LHCN-M2 (cell line): ENCODE measurements at places on chromosomes 1 and 21. TPM values are rescaled to one million over a fixed set of nuclear protein-coding genes. Genes with fewer than 3 reads are reported as not detected.
A peak's percentile ranks its signal among the peaks of the same experiment; 100 is the strongest.

GPR3 gene
- total RNA-seq = 8.1 and 8.7 TPM in 2 replicates

LRRC38 gene
- total RNA-seq = not detected in 2 replicates

PEAR1 gene
- total RNA-seq = 0.19 and 0.23 TPM in 2 replicates

COL8A2 gene
- total RNA-seq = 0.11 and 0.26 TPM in 2 replicates

TMPRSS3 gene
- total RNA-seq = not detected in 2 replicates

LCE1B gene
- total RNA-seq = not detected in 2 replicates

CHODL gene
- 0.19 TPM in 1 of 2 replicates, not detected in the other for total RNA-seq

TRIM67 gene
- not detected in 2 replicates for total RNA-seq

CDC20 gene
- total RNA-seq = 203 and 206 TPM in 2 replicates

- DNase-seq = no peak
These were observed 100.4 kb upstream of the USH2A start for GRCh38 chr1:216523449-216524190.

GRCh38 chr1:15388201-15388880 is 21.3 kb upstream of the EFHD2 start:
- no peak for DNase-seq

GRCh38 chr1:61776091-61776490 is 33.8 kb downstream of the PATJ start:
- DNase-seq = no peak

DNA sequence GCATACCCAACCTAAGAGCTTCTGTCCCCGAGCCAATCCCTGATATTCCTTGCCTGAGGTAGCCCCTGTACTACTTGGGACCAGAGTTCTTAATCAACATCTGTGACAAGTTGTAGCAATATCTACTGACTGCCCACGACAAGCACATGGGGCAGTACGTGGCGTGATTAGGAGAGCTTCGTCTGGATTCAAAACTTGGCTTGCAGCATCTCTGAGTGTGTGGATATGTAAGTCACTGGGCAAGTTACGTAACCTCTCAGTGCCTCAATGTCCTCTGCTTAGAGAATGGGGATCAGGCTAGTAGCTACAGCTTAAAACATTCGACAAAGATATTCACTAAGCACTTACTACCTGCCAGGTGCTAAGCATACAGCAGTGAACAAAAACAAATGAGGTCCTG is 5.0 kb downstream of the HSPG2 start:
- DNase-seq = peak; percentile 78

GRCh38 chr1:148318904-148319242 is 164.2 kb downstream of the PPIAL4G start:
- no peak for DNase-seq

- DNase-seq = no peak
These were observed 246.3 kb downstream of the USH2A start for GRCh38 chr1:216176970-216177369.

DNA sequence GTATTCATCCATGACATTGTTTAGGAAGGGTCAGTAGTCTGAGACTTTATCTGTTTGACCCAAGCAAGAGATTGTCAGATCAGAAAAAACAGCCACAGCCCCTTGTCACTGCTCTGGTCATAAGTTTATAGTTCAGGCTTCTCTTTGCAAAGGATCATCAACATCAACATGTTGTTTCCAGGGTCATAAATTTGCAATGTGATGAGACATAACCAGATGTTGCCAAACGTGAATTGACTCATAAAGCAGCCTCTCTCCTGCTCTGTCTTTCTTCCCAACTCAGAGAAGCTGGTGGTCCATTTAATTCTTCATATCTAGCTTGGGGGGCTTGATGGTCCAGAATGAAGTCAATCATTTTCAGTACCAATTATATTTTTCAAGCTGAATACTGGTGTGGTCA is 507.2 kb upstream of the PBX1 start:
- DNase-seq = peak; percentile 1

DNA sequence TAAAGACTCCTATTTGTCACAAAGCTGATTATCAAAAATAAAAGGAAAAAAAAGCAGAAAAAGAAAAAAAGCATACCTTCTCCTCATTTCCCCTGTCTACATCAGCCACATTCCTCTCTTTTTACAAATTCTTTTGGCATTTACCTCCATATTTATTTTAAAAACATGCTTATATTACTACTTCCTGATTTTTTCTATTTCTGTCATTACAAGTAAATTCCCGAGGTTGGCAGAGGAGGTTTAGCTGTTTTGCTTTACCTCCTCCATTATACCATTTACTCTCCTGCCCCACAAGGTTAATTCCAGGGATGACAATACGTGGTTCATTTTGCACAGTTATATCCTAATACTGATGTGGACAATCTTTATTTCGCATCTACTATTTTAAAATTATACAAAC is 26.3 kb upstream of the CD34 start:
- DNase-seq = no peak

- DNase-seq = no peak
These were observed 634.7 kb downstream of the NCAM2 start for GRCh38 chr21:21632926-21633325.

DNA sequence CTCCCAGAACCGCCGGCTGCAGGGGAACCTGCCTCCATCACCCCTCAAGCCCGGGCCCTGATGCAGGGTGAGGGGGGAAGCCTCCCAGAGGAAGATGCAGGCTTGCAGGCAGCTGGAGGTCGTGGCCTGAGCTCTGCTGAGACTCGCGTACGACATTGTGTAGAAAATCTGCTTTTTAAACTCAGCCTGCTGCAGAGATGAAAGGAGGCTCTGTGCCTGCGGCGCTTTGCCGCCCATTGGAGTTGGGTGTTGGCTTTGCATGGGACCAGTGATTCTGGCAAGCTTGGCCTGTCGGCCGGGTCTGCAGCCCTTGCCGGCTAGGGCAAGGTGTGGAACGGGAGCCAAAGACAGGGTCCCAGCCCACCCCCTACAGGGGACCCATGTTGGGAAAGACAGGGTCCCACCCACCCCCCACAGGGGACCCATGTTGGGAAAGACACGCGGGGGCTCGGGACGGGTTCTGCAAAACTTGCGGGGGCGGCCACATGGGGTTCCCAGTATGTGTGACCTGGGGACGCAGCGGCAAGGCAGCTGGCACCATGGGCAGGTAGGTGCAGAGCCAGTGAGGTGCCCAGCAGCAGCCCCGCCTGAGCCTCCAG is 55.6 kb downstream of the SLX9 start:
- no peak for DNase-seq

DNA sequence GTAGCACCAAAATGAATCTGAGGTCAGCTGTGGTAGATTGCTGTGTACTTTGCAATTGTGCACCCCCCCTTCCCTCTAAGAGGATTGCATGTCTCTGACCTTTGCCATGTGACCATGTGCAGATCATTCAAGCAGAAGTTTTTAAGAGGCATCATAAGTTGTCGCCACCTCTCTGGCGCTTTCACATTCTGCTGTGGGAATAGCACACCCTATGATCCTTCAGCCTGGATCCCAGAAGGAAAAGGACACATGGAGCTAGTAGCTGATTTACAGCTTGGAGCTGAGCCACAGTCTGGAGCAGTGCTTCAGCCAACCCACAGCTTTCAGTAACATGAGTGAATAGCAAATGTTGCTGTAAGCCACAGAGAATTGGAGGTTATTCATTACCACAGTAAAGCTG is 158.5 kb downstream of the TSEN15 start:
- peak; percentile 70 for DNase-seq

GRCh38 chr1:77322061-77322900 is 40.5 kb downstream of the AK5 start:
- DNase-seq = peak; percentile 94

- DNase-seq = no peak
These were observed 1.9 kb downstream of the PLCH2 start for GRCh38 chr1:2477791-2478499.

GRCh38 chr21:17925000-17925610 is 105.9 kb upstream of the C21orf91 start:
- peak; percentile 44 for DNase-seq

GRCh38 chr1:64601207-64601606 is 131.3 kb downstream of the CACHD1 start:
- DNase-seq = no peak

- DNase-seq = no peak
These were observed 34.9 kb downstream of the PTGFRN start for GRCh38 chr1:116944613-116945012.

DNA sequence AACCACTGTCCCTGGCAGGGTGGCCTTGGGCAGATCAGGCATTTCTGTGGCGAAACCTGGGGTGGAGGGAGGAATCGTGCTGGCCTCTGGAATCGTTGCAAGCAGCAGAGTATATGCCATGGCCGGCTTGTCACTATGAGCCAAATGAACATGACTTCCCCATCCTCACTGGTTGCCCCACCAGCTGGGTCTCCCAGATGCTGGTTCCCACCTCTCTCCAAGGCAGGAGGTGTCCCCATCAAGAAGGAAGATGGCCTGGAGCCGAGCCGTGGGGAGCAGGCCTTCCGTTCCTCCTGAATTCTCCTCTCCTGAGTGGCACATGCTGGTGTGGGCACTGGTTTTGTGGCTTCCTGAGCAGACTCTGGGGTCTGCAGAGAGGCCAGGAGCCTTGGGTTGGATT is 60.2 kb upstream of the ACTRT2 start:
- no peak for DNase-seq

DNA sequence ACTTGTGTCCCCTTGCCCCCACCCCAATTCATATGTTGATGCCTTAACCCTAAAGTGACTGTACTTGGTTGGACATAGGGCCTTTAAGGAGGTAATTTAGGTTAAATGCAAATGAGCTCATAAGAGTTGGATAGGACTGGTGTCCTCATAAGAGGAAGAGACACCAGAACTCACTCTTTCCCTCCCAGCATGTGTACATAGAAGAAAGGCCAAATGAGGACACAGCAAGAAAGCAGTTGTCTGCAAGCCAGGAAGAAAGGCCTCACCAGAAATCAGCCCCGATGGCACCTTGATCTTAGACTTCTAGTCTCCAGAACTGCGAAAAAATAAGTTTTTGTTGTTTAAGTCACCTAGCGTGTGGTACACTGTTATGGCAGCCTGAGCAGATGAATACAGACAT is 45.5 kb downstream of the RAB3GAP2 start:
- no peak for DNase-seq
